ENCODE measurements at places on chromosomes 2 and 18.

DNA sequence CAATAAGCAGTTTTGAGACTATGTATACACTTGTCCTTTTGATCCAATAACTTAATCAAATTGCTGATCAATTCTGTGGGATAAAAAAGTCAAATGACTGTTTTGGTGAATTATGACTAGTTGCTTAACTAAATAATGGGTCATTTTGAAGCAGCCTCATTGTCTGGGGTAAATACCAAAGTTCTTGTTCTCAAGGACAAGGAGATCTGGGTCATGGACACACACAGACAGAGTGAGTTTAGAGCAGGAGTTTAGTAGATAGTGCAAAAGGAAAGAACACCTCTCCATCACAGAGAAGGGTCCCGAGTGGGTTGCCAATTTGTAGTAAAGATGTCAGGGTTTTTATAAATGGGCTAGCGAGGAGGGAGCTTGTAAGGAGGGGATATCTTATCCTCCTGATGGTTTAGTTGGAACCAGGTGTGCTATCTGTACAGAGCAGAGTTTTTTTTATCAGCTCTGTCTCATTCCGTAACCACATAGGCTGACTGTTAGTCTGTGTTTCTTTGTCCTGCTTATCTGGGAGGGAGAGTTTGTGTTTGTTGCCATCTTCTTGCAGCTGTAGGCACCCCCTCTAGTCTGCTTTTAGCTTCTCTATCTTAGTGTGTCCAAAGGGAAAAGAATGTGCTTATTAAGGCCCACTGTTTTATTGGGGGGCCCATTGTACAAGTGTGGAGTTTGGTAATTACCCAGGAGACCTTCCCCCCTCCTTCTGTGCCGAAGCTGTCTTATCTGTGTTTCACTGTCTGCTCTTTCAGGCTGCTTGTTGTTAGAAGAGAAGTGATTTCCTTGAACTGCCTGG, 48.7 kb upstream of the C1GALT1C1L start:
- DNase-seq, result no peak

- DNase-seq, result no peak
These were observed 2.5 kb downstream of the ATP9B start for GRCh38 chr18:79071503-79072210.

GRCh38 chr18:12886498-12887126, 2.6 kb upstream of the PTPN2 start:
- DNase-seq, result peak; percentile 20

DNA sequence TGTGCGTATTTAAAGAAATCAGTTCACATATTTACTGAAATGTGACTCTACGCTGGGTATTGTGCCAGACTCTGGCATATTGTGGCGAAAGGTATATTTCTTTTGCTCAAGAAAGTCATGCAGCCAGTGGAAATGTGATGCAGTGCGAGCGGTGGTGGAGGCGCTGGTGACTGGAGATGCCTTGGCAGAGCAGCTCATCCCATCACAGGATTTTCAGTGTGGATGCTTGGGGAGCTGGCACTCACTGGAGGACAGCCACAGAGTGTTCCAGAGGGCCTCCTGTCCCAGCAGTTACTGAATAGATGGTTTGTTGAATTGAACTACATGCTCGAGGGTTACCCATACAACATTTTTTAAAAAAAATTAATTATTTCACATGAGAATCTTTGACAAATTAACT, 117.6 kb downstream of the ZNF407 start:
- no peak for DNase-seq

DNA sequence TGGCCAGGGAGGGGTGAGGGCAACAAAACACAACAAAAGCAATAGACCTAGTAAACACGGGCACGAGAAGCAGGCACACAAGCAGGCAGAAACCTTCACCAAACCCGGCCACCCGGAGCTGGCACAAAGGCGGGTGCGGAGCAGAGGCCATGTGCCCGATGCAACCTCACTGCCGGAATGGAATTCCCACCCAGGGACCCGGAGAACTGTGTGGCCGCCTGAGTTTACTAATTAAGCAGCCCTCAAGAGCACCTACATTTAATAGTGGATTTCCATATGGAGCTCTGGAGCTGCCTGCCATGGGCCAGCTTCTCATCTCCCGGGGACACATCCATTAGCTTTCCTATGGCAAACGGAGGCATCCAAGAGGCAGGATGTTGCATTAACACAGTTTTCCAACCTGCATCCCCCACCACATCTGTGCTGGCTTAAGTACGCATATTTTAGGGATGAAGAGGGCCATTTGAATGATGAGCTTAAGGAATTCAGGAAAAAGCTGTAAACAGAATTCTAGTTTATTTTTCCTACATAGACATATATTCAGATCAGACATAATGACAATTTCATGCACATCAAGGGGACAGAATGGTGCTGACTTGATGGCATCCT, 104.5 kb upstream of the SMIM21 start:
- DNase-seq, result no peak

DNA sequence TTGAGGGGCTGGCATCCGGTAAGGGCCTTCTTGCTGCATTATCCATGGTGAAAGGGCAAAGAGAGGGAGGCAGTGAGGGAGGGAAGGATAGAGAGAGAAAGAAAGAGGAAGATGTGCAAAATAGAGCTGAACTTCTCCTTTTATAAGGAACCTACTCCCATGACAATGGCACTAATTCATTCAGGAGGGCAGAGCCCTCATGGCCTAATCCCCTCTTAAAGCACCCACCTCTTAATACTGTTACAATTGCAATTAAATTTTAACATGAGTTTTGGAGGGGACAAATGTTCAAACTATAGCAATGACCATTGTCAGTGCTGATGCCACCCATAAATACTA, 60.2 kb downstream of the CXCR4 start:
- DNase-seq, result no peak

DNA sequence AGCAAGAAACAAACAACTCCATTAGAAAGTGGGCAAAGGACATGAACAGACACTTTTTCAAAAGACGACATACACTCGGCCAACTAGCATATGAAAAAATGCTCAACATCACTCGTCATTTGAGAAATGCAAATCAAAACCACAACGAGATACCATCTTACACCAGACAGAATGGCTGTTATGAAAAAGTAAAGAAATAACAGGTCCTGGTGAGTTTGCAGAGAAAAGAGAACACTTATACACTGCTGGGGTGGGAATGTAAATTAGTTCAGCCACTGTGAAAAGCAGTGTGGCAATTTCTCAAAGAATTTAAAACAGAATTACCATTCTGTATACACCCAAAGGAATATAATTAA, 130.5 kb downstream of the PLCL1 start:
- no peak for DNase-seq

GRCh38 chr2:74191596-74192380, 6.6 kb upstream of the MTHFD2 start:
- no peak for DNase-seq

- DNase-seq, result no peak
These were observed 201.3 kb upstream of the OSR1 start for GRCh38 chr2:19559596-19560240.

GRCh38 chr2:55302241-55302640, 33.2 kb upstream of the MTIF2 start:
- DNase-seq, result no peak

DNA sequence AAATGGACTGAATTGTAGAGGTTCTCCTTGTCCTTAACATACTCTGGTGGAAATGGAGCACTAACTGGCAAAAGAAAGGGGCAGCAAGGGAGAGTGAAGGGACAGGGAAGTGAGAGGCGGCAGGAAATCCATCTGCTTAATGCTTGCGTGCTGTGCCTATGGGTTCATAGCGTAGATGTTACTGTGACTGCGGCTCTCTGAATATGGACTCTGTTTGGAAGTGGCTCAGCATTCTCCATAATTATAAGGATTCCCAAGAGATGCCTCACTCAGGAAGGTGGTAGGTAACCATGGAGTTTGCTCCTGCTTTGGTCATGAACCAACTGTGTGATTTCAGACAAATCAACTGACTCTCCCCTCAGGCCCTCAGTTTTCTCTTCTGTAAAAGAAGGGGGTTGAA, 50.0 kb downstream of the MYO3B start:
- no peak for DNase-seq

DNA sequence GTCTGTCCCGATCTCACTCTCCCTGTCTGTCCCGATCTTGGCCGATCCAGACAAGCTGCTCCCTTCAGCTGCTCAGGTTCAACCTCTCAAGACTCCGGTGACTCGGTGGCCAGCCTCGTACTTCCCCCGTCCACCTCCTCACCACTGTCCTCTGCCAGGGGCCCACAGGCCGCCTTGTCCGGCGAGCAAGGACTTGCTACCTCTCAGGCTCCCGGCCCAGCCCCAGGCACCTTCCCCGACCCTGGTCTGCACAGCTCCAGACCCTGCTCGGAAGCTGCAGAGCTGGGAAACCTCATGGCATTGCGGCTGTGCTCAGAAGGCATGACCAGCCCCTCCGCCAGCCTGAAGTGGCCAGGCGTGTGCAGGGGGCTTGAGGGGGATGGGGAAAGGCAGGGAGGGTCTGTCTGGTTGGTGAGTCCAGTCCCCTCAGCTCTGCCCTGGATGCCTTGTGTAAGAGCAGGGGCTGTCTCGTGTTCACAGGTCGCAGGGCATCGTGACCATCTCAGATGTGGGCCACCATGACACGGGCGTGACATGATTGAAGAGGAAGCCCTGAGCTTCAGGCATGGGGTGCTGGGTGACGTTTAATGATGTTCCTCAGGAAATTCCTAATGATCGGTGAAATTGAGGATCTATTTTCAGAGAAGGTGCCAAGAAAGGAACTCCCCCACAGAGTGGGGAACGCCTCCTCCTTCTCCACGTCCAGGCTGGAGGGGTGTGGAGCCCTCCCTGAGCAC, 121.2 kb upstream of the CTDP1 start:
- no peak for DNase-seq

- DNase-seq, result no peak
These were observed 333.7 kb downstream of the CYP26B1 start for GRCh38 chr2:71813807-71814470.

- DNase-seq, result no peak
These were observed 87.5 kb upstream of the RNF152 start for GRCh38 chr18:61980355-61980754.
